ENCODE measurements at places on chromosomes 2 and 18. TPM values are rescaled to one million over a fixed set of nuclear protein-coding genes. Genes with fewer than 3 reads are reported as not detected.

GRCh38 chr2:58006952-58007284, 39.7 kb upstream of the VRK2 start:
- no peak for DNase-seq

- no peak for DNase-seq
Observed at GRCh38 chr2:197799068-197799467, 5.3 kb upstream of the PLCL1 start.

GRCh38 chr2:234289834-234290590, 206.9 kb downstream of the ARL4C start:
- DNase-seq, result no peak

- no peak for DNase-seq
Observed at GRCh38 chr2:167832868-167833287, 414.5 kb downstream of the STK39 start.

NIFK gene
- 43.6 TPM for total RNA-seq

POTEJ gene
- total RNA-seq, result not detected
